NCI-H187 treated with DMSO at 0.1 percent for 48 hours (cell line): ENCODE measurements at places on chromosomes 3 and 15.

DNA sequence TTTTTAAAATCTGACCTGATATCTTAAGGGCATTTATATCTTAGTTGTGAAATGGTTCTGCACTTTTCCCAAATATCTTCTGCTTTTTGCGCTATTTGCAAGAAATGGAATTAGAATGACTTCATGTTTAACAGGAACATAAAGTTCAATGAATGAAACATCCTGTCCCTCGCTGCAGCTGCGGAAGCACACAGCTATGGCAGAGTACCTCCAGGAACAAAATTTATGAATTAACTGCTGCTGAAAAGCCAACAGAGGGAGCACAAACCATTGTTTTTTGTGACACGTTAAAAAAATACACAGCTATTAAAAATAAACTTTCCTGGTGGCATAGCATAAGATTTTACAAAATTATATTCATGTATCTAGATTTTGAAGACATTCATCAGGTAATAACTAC, 404.4 kb upstream of the MDFIC2 start:
- no peak for DNase-seq

GRCh38 chr3:57043518-57043917, 16.9 kb upstream of the SPATA12 start:
- DNase-seq = no peak

GRCh38 chr3:197001972-197002700, 27.5 kb downstream of the MELTF start:
- no peak for DNase-seq

GRCh38 chr15:86392874-86393273, 313.2 kb downstream of the AGBL1 start:
- no peak for DNase-seq

DNA sequence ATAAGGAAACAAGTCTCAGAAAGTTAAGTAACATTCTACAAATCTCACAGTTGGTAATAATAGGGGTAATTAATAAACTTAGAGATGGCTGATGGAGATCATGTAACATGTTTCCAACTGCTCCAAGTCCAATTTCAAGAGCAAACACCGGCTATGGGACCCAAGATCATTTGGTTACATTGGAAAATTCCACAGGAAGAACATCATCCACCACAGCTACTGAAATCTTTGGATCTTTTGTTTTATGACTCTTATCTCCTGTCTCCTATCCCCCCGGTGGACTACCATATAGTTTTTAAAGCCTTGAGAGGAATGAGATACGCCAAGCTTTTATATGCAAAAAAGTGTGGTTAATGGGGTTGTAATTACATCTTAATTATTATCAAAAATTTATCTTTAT, 216.1 kb downstream of the WNT5A start:
- DNase-seq = no peak
